ENCODE measurements at places on chromosomes 1 and 21.

GRCh38 chr1:200154069-200154767 is 126.7 kb downstream of the NR5A2 start:
- DNase-seq = no peak

DNA sequence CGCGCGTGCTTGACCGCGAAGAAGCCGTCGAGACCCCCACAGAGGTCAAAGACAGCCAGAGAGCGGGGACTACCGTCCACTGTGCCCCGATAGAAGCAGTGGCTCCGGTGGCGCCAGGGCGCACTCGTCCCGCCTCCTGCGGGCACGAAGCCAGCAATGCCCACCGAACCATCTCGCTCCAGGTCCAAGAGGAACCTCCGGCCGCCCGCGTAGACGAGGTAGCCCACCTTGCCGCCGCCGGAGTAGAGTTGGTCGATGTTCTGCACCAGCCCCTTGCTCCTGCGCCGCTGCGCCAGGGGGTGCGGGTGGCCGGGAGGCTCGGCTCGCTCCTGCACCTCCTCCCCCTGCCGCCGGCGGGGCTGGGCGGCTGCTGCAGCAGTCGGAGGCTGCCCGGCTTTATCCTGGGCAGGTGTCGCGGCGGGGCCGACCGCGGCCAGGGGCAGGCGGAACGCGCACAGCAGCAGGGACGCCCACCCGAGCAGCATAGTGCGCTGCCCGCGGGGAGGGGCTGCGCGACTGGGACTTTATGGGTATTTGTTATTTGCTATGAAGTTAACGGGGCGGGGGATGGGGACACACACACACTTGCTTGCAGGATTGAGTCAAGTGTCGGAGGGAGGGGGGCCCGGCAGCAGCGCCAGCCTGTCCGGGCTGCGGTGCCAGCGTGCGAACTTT is 844 bp downstream of the ADAMTS5 start:
- no peak for DNase-seq

DNA sequence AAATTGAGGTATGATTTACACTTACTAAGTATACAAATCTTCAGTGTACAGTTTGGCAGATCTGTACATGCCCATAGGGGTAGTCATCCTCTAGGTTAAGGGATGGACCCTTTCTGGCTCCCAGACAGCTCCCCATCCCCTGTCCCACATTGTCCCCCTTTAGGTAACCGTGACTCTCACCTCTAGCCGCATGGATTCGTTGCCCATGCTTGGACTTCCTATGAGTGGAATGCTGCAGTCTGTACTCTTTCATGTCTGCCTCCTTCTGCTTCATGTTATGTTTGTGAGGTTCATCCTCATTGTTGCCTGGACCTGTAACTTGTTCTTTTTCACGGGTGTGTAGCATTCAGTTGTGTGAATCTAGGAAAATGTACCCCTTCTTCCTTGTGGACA is 20.3 kb downstream of the SLC37A1 start:
- DNase-seq = no peak

GRCh38 chr1:199752688-199753027 is 274.9 kb upstream of the NR5A2 start:
- no peak for DNase-seq

DNA sequence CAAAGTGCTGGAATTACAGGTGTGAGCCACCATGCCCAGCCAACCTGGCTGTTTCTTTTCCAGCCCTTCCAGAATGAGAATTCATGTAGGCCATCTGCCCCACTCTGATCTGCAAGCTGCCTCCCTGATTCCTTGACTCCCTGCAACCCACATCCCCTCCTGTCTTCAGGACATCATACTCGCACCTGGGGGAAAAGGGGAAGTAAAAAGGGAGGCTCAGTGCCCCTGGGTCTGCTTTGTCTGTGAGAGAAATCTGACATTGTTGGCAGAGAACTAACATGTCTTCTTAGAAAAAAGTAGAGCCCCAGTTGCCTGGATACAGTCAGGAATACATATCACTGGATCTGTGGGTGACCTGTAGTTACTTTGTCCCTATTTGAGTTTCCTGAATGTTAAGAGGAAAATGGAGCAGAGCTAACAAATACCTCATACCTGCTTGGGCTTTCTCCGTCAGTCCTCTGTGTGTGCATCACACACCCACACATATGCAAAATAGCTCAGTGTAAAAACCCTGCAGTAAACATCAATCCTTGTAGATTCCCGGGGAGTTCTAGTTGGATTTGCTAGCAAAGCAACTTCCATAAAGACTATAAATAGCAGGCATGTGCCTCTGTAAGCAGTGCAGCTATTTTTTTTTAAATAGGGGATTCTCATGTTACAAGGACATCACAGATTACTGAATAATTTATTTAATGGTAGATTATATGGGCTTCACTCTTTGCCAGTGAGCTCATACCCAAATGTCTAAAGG is 62.9 kb downstream of the TEX35 start:
- peak; percentile 30 for DNase-seq

DNA sequence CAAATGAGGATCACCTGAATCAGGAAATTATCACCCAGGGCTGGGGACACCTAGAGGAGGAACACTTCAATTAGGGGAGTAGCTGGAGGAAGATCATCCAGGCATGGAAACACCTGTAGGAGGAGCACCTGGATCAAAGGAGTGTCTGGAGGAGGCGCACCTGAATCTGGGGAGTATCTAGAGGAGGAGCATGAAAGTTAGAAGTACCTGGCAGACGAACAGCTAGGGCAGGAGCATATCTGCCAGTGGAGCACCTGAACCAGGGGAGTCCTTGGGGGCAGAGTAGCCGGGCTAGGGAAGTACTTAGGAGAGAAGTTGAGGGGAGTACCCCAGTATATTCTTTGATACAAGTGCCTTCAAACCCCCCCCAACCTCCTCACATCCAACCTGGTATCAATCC is 1.3 kb downstream of the C1orf210 start:
- DNase-seq = no peak

GRCh38 chr1:151166505-151166956 is 587 bp downstream of the SCNM1 start:
- no peak for DNase-seq

DNA sequence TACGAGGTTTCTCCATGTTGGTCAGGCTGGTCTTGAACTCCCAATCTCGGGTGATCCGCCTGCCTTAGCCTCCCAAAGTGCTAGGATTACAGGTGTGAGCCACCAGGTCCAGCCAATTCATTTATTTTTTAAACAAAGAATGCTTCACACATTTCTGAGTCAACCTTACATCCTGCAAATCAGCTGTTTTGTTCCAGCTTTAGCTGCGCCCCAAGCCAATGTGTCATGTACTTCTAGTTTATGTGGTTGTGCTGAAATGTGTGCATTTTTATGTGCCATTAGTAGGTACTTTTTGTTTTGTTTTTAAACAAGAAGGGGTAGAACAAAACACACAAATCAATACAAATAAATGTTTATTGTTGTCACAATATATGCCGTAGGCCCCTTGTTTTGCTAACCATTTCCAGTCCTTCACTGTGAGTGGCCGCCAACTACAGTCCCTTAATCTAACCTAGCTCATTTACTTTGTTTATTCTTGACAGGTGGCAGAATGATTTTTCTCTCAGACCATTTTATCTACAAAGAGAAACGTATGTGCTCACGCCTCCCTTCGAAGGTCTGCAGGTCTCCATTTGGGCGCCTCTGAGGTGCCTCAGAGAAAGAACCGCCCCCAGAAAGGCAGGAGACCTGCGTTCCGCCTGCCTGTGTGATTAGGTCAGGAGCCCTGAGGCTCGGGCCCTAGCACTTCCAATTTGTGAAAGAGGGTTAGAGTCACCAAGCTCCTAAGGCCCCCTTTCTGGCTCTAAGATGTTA is 2.8 kb upstream of the CASQ2 start:
- no peak for DNase-seq

GRCh38 chr1:116697548-116698243 is 30.2 kb upstream of the IGSF3 start:
- DNase-seq = no peak

DNA sequence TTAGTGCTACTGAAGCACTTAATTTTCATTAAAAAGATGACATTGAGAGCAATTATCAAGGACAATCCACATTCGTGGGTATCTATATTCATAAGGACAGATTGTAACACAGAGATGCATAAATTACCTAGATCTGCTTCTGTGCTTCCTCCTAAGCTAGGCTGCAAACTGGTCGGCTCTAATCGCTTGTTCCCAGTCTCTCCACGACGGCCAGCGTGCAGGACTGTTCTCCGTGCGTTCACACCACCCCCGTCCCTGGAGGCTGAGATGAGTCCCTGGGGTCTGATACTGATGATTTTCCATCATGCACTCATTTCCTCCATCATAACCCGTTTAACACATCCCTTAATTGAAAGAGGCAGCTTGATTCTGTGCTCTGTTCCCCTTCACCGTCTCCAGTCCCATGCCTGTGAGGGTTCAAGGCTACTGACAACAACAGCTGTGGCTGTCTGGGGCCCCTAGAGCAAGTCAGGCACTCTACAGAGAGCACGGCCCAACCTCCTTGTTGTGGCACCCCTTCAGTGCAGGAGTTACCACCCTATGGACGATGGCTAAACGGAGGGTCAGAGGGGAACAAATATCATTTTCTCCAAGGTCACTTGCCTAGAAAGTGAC is 469.6 kb downstream of the NPHP4 start:
- DNase-seq = no peak

GRCh38 chr1:187336441-187337168 is 507.9 kb downstream of the PLA2G4A start:
- no peak for DNase-seq

All from retinal pigment epithelial cell (primary cell).